CD4-positive, CD25-positive, alpha-beta regulatory T cell (primary cell): ENCODE measurements at places on chromosomes 11 and 22. TPM values are rescaled to one million over a fixed set of nuclear protein-coding genes. Genes with fewer than 3 reads are reported as not detected.

- H3K4me1 ChIP-seq, result peaks cover 64% of the 10 kb centered on the region
- H3K4me3 ChIP-seq, result peak overlapping the region; percentile 90
These were observed 894 bp downstream of the ADA2 start for GRCh38 chr22:17218341-17218740.

- H3K27me3 ChIP-seq, result no peaks in the 10 kb centered on the region
- H3K4me1 ChIP-seq, result peaks cover 30% of the 10 kb centered on the region
- H3K27ac ChIP-seq, result peak overlapping the region; percentile 44
- no peak for DNase-seq
- no peak overlapping the region for H3K4me3 ChIP-seq
These were observed 73.5 kb upstream of the WNT7B start for GRCh38 chr22:46050451-46050845.

Gene LINC01488
- not detected for total RNA-seq

DNA sequence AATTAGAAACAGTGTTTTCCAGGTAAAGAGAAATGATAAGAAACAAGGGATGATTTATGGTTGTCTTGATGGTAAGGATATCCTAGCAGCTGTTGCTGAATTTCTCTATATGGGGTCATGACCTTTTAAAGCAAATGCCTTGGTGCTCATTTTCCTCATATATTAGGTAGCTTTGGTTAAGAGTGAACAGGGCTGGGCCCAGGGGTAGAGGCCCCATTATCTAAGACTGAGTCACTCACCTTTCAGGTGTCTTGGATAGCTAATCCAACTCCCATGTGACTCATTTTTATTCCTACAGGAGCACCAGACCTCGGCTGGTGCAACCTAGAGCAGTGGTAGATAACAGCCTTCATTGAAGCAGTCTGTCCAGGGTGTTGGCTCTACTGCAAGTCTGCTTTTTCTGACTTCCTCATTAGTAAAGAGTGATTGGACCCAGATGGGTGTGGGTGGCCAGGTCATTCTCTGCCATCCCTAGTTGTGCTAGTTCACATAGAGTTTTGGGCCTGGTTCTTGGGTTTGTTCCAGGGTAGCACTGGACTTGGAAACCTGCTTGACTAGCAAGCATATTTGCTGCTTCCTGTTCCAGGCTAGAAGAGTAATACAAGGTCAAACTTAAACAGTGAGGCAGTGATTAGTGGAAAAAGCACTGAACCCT lies 37.4 kb downstream of the CTNND1 start:
- no peak overlapping the region for H3K4me3 ChIP-seq
- H3K36me3 ChIP-seq, result peaks cover 6% of the 10 kb centered on the region
- H3K27ac ChIP-seq, result no peak overlapping the region
- no peak for DNase-seq
- peaks cover 10% of the 10 kb centered on the region for H3K4me1 ChIP-seq

DNA sequence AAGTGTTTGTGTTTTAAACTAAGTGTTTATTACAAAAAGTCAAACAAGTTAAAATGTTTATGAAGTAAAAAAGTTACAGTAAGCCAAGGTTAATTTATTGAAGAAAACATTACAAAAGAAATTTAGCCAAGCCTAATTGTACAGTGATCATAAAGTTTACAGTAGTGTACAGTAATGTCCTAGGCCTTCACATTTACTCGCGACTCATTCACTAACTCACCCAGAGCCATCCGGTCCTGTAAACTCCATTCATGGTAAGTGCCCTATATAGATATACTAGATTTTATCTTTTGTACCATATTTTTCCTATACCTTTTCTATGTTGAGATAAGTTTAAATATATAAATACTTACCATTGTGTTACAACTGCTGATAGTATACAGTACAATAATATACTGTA lies 481.8 kb upstream of the TENM4 start:
- no peaks in the 10 kb centered on the region for H3K27me3 ChIP-seq
- DNase-seq, result no peak
- H3K36me3 ChIP-seq, result no peaks in the 10 kb centered on the region
- no peak overlapping the region for H3K27ac ChIP-seq
- no peak overlapping the region for H3K4me3 ChIP-seq

GRCh38 chr11:19672586-19673206 lies 39.9 kb upstream of the NAV2 start:
- DNase-seq, result no peak
- no peaks in the 10 kb centered on the region for H3K36me3 ChIP-seq
- H3K27me3 ChIP-seq, result peaks cover 6% of the 10 kb centered on the region
- no peak overlapping the region for H3K27ac ChIP-seq
- no peak overlapping the region for H3K4me3 ChIP-seq

Gene MYRF
- total RNA-seq, result 0.30 TPM

Gene ARHGAP8
- total RNA-seq, result 2.6 TPM

DNA sequence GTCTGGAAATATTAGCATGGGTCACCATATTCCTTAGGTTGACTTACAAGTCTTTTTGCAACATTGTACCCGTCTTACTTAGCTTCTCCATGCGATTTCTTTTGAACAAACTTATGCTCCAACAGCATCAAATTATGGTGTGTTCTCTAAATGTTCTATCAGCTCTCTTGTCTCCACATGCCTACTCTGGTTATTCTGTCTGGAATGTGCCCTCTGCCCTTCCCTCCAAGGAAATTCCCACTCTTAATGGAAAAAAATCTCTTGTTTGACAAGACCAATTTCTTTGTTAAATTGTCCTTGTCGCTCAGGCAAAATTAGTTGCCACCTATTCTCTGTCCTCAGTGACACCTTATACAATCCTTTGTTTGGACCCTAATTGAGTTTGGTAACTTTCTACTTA lies 522.8 kb upstream of the LUZP2 start:
- H3K36me3 ChIP-seq, result no peaks in the 10 kb centered on the region
- no peaks in the 10 kb centered on the region for H3K27me3 ChIP-seq
- no peak overlapping the region for H3K4me3 ChIP-seq
- DNase-seq, result no peak
- H3K4me1 ChIP-seq, result no peaks in the 10 kb centered on the region

DNA sequence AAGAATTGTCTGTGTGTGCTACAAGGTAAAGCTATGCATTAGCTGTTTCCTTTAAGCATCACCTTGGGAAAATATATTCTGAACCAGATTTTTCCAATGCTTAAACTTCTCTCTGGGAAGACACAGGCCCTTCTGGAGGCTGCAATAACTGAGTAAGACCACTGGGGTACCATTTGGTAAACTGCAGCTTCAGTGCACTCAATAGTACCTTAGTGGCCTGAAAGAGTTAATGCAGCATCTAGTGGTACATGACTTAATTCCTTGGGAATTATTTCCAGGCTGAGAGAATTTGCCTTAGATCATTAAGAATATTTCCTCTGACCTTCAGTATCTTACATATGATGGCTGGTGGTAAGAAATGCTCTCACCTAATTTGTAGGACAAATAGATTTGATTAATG lies 727.4 kb downstream of the DLG2 start:
- no peaks in the 10 kb centered on the region for H3K36me3 ChIP-seq
- no peak overlapping the region for H3K27ac ChIP-seq
- DNase-seq, result no peak
- H3K27me3 ChIP-seq, result no peaks in the 10 kb centered on the region
- no peak overlapping the region for H3K4me3 ChIP-seq

DNA sequence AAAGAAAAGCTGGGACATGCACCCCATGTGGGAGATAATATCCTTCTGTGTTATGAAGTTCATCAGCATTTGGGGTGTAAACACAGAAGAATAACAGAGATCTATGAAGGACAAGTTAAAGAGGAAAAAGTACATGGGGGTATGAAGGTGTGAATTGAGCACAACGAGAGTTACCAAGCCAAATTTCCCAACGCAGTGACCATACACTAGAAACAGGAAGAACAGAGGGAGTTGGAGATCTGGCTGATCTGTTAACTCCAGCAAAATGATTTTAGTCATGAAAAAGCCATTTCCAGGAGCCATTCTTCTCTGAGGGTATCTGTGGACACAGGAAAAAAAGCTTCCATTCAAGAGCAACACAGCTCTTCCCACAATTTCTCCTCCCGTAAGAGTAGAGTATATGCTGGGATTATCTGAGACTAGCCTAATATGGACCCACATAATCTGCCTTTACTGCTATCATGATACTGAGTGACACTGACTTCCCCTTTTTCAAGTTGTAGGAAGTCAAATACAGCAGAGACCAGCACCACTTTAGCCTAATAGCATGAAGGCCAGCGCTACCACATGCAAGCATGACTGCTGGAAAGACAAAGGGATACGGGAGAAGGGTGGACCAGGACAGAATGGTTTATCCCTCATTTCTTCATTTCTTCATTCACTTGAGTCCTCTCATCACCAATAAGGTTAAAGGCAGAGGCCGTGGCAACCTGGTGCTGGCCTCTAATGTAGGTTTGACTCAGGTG lies 19.6 kb upstream of the OR8D2 start:
- H3K27me3 ChIP-seq, result no peaks in the 10 kb centered on the region
- no peak overlapping the region for H3K27ac ChIP-seq
- H3K36me3 ChIP-seq, result no peaks in the 10 kb centered on the region
- no peak overlapping the region for H3K4me3 ChIP-seq
- no peak for DNase-seq

DNA sequence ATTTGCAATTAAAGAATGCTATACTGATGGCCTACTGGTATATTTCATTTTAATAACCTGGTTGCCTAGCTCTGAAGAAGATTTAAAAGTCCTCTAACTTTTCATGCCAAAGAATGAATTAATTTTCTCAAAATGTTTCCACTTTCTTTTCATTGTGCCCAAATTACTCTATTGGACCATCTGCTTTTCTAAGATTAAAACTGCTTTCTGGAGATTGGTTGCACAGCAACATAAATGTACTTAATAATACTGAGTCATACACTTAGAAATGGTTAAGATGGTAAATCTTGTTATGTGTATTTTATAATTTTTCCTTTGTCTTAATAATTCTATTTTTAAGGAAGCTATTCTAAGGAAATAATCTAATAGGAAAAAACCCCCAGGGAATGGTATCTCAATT lies 150.2 kb downstream of the SWAP70 start:
- DNase-seq, result no peak
- no peaks in the 10 kb centered on the region for H3K27me3 ChIP-seq
- no peak overlapping the region for H3K27ac ChIP-seq
- H3K4me1 ChIP-seq, result no peaks in the 10 kb centered on the region

Gene DMC1
- total RNA-seq, result not detected

- no peaks in the 10 kb centered on the region for H3K27me3 ChIP-seq
- no peaks in the 10 kb centered on the region for H3K36me3 ChIP-seq
- no peak overlapping the region for H3K4me3 ChIP-seq
- no peaks in the 10 kb centered on the region for H3K4me1 ChIP-seq
These were observed 898.3 kb downstream of the BRD1 start for GRCh38 chr22:48929276-48929790.

DNA sequence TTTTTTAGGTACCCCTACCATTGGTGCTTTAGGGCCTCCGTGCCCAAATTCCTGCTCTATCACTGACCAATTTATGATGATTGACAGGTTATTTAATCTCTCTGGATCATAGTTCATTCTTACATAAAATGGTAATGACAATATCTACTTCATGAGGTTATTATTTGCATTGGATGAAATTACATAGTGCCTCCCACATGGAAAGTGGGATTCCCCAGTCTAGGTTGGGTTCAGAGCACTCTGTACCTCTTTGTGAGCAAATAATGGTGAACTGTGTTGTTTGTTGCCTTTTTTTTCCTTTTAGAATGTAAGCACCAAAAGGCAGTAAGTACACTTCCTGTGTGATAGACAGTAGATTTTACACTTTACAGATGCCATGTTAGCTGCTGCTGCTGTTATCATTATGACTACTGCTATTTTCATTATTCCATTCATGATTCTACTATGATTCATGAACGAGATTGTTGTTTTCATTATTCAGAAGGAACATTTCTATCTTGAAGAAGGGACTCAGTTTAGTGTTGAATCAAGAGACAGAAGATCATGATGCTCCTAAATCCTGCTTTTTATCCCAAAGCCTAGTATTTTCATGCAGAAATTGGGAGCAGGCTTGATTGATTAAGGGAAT lies 100.8 kb downstream of the ALX4 start:
- no peaks in the 10 kb centered on the region for H3K27me3 ChIP-seq
- H3K36me3 ChIP-seq, result peaks cover 22% of the 10 kb centered on the region
- no peak for DNase-seq
- H3K4me1 ChIP-seq, result no peaks in the 10 kb centered on the region
- H3K27ac ChIP-seq, result no peak overlapping the region
- H3K4me3 ChIP-seq, result no peak overlapping the region

Gene VPREB1
- total RNA-seq, result not detected

Gene CTTN
- 5.4 TPM for total RNA-seq
